ENCODE measurements at places on chromosomes 6 and 20.

DNA sequence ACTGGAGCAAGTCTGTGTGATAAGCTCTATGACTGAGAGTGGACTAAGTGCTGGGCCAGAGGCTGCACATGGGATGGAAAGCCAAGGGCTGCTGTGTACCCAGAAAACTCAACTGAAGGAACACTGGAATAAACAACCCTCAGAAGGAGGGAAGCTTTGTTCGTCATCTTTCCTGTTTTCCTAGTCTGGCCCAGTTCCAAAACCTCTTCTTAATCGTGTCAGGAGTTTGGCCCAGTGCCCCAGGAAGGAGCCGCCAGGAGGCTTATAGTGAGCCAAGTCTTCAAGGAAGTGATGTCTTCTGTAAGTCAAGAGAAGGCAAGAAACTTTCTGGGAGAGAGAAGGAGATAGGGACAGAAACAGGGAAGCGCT lies 23.3 kb upstream of the TOP1 start:
- DNase-seq, result peak; percentile 93

GRCh38 chr6:87016772-87017171 lies 78.1 kb downstream of the CGA start:
- DNase-seq, result no peak

GRCh38 chr6:106631346-106631745 lies 2.0 kb downstream of the QRSL1 start:
- DNase-seq, result no peak

GRCh38 chr6:161220346-161220745 lies 53.5 kb downstream of the AGPAT4 start:
- no peak for DNase-seq

DNA sequence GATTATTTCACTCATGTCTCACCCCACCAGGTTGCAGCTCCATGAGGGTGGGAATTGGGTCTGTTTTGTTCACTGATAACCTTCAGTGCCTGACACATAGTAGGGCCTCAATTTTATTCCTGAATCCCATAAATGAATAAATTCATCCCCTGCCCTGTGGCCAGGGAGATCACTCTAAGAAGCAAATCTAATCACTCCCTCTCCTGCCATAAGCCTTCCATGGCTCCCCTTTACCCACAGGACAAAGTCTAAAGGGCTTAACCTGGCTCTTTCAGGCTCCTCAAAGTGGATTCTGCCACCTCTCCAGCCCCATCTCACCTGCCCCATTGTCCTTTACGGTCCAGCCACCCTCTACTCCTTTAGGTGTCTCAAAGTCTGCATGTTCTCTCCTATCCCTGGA lies 141.8 kb upstream of the PTPN1 start:
- no peak for DNase-seq

GRCh38 chr6:72651967-72652956 lies 30.4 kb downstream of the KCNQ5 start:
- no peak for DNase-seq

DNA sequence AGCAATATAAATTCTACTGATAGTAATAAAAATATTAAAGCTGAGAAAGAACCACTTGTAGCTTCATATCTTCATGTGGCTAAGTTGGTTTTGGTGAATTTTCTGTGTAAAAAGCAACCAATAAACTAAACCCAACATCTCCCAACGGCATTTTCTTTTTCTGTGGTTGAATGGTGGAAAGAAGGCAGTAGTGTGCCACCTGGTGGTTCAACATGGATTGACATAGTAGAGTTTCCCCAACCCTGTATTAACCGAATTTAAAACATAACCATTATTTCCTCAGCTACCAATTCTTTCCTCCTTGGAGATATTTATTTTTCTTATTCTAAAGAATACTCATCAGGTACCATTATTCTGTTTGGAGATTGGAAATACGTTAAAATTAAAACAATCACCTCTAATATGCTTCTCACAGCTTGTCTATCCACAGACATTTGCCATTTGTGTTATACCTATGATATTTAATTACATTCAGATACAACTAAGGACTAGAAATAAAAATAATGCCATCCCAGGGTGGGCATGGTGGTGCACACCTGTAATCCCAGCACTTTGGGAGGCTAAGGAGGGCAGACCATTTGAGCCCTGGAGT lies 117.1 kb upstream of the EEF1E1 start:
- peak; percentile 65 for DNase-seq

GRCh38 chr20:54114109-54114508 lies 43.7 kb upstream of the BCAS1 start:
- no peak for DNase-seq

GRCh38 chr6:16372029-16372776 lies 133.8 kb downstream of the GMPR start:
- no peak for DNase-seq

DNA sequence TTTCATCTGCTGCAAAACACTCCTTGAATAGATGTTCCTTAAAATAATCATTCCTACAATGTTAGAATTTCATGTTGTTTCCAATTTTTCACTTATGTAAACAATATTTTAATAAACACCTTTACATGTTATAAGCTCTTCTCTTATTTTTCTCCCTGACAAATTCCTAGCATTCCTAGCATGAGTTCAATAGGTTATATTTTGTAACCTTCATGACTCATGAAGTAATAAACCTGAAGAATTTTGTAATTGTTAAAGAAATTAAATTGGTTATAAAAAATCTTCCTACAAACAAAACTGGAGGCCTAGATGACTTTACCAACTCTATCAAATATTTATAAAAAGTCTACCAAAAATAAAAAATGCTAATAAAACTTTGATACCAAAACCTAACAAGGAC lies 66.3 kb downstream of the NT5E start:
- peak; percentile 6 for DNase-seq

GRCh38 chr6:133309579-133309978 lies 68.4 kb downstream of the EYA4 start:
- no peak for DNase-seq

- no peak for DNase-seq
These were observed 69.0 kb downstream of the BTBD9 start for GRCh38 chr6:38570750-38571149.

DNA sequence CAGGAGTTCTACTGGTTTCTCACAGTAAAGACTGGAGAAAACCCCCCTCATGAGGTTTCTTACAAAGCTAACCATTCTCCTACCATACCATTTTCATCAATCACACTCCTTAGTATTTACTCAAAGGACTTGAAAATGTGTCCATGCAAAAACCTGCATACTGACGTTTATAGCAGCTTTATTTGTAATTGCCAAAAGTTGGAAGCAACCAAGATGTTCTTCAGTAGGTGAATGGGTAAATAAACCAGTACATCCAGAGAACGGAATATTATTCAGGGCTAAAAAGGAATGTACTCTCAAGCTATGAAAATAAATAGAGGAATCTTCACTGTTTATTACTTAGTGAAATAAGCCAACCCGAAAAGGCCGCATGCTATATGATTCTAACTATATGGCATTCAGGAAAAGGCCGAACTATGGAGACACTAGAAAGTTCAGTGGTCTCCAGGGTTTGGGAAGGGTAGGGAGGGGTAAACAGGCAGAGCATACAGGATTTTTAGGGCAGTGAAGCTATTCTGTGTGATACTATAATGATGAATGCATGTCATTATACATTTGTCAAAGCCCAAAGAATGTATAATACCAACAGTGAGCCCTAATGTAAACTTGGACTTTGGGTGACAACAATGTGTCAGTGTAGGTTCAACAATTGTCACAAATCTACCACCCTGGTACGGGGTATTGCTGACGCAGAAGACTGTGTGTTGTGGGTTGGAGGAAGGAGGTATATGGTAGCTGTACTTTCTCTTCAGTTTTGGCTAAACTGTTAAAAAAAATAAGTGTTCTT lies 50.6 kb downstream of the SNX5 start:
- no peak for DNase-seq

DNA sequence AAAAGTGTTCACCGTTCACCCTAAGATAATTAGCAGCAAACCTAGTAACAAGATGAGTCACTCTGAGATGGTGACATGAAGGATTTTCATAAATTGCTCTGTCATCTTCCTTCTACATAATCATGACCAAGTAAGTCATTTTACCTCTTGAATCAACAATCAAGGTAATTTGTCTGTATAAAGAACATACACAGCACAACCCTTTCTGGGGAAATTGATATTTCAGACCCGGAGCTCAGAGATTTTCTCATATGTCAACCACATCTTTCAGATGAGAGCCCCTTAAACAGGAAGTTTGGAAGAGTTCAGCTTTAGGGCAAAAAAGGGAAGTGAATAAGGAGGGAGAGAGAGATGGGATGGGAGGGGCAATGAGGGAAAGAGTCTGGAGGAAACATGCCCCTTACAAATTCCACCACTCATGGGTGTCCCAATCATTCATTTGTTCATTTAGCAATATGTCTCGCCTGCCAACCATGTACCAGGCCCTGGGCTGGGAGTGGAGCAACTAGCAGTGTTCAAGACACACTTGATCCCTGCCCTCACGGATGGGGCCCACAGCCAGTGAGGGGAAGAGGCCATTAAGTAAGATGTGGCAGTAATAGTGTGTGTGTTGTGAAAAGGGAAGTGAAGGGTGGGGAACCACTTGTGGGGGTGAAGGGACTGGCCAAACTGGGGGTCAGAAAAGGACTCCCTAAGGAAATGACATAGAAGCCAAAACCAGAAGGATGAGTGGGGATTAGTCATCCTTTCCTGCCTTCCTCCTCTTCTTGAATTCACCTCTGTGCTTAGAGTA lies 190.9 kb downstream of the MAFB start:
- DNase-seq, result no peak

DNA sequence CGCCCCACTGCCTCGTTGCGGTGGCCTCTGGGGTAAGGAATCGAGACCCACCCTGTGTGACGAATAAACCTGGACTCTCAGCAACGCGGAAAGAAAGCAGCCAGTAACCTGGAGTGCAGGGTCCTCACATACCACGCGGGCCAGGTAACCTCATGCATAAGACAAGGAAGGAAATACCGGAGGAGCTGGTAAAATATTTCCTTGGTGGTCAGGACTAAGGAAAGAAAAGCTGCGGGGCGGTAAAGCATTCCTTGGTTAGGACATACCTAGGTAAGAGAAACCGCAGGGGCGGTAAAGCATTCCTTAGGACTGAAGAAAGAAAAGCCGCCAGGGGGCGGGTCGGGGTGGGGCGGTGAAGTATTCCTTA lies 80.7 kb downstream of the SYTL3 start:
- no peak for DNase-seq

DNA sequence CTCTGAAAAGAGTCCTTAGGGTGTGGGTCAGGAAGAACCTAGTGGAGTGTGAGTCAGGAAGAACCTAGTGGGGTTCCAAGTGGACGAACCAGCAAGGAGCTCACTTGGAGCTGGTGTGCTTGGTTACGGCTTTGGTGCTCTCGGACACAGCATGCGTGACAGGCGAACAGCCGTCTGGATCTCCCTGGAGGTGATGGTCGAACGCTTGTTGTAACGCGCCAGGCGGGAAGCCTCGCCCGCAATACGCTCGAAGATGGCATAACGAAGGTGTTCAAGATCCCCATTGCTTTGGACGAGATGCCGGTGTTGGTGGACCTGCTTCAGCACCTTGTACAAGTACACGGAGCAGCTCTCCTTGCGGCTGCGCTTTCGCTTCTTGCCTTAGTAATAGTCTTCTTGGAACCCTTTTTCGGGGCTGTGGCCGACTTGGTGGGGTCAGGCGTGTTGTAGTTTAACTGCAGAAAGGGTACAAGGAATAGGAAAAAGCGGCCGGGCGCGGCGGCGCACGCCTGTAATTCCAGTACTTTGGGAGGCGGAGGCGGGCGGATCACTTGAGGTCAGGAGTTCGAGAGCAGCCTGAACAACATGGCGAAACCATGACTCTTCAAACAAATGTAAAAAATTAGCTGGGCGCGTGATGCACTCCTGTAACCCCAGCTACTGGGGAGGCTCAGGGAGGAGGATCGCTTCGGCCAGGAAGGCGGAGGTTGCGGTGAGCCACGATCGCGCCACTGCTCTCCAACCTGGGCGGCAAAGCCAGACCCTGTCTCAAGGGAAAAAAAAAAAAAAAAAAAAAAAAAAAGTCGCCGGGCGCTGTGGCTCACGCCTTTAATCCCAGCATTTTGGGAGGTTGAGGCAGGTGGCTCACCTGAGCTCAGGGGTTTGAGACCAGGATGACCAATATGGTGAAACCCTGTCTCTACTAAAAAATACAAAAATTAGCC lies 48.0 kb downstream of the OR2B2 start:
- DNase-seq, result no peak

- peak; percentile 91 for DNase-seq
These were observed 66.3 kb upstream of the DST start for GRCh38 chr6:56708810-56709597.

DNA sequence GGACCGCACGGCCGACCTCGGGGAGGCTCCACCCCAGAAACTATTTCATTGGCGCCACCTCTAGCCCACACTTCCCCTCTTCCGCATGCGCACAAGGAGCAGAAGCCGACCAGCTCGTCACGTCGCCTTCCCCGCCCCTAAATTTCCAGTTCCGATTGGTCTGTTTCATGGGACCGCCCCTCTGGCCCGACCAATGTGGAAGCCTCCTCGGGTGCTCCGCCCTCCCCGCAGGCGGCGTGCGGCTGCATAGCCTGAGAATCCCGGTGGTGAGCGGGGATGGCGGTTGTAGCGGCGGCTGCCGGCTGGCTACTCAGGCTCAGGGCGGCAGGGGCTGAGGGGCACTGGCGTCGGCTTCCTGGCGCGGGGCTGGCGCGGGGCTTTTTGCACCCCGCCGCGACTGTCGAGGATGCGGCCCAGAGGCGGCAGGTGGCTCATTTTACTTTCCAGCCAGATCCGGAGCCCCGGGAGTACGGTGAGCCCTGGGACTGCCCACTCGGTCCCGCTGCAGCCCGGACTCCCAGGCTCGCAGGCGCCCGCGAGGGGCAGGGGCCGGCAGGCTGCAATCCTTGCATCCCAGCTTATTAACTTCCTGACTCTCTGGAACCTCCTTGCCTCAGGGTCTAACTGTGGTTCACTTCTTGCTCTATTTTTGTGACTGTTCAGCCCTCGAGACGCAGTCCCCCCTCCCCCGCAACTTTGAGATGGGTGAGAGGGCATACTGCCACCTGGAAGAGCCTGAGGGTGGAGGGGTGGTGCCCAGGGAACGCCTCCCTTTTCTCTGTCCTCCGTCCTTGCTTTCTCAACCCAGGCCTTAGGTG lies at the start of gene BCKDHB:
TSS of gene BCKDHB (plus strand) at position 254 of the 818 bp plus-strand sequence. CDS start at position 277, 23 bp downstream.
- peak; percentile 95 for DNase-seq

GRCh38 chr6:44203955-44204354 lies 12.8 kb upstream of the MYMX start:
- DNase-seq, result no peak

DNA sequence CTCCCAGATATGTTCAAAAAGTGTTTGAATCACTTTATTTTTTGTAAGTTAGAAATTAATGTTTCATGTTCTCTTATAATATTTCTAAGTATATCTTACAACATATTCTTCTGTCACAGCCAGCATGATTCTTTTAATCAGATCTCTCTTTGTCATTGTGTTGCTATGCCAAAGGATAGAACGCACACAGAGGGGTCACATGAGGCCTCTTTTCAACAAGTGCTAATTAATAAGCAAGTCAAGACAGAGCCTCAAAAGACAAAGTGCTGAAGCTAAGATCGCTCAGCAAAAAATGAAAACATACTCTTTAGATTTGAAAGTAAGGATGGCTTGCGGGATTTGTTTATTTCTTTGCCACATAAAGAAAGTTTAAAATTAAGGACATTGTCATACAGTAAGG lies 508.8 kb upstream of the PTCHD4 start:
- DNase-seq, result no peak

Measured in COLO829 (cell line).